Osteoblast (primary cell): ENCODE measurements at places on chromosomes 5 and 9. TPM values are rescaled to one million over a fixed set of nuclear protein-coding genes. Genes with fewer than 3 reads are reported as not detected.

DNA sequence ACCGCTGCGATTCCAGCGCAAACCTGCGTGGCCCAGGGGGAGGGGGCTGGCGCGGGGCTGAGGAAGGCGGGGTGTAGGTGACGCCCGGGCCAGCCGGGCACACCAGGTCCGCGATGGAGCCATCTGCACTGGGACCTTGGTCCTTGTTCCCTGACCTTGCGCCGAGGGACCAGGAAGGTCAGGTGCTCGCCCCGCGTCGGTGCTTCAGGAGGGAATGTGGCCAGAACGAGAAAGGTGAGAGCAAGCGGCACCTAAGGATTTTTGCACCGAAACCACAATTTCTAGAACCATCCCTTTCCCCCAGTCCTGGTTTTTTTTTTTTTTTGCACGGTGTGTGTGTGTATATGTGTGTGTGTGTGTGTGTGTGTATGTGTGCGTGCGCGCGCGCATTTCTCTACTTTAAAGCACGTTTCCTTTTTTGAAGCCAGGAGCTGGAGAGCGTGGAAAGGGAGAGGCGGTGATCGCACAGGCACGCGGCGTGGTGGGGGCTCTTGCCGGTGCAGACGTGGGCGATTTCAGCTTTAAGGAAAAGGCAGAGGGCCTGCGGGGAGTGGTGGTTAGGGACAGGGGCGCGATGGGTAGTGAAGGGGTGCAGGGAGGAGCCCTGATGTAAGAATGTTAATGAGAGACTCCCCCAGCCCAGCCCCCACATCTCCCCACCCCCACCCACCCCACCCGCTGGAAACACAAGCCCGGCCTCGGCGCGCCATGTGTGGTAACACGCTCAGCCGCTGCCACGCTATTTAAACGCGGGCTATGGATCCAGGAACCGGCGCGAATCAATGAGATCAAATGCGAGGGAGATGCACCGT, at the start of gene NPR3:
NPR3 (plus strand) TSS at position 772 of the 812 bp plus-strand sequence. CDS start 456 bp downstream, outside the sequence.
- H3K4me3 ChIP-seq, result peak within 1 kb of the TSS; percentile 83
- peak within 1 kb of the TSS; percentile 79 for H3K27ac ChIP-seq
- no peaks in the 10 kb centered on the region for H3K27me3 ChIP-seq

GRCh38 chr9:127972236-127972871, 8.4 kb downstream of the EEIG1 start:
- H3K36me3 ChIP-seq, result no peaks in the 10 kb centered on the region
- H3K4me1 ChIP-seq, result peaks cover 31% of the 10 kb centered on the region
- no peak overlapping the region for H3K4me3 ChIP-seq
- no peak overlapping the region for H3K27ac ChIP-seq

DNA sequence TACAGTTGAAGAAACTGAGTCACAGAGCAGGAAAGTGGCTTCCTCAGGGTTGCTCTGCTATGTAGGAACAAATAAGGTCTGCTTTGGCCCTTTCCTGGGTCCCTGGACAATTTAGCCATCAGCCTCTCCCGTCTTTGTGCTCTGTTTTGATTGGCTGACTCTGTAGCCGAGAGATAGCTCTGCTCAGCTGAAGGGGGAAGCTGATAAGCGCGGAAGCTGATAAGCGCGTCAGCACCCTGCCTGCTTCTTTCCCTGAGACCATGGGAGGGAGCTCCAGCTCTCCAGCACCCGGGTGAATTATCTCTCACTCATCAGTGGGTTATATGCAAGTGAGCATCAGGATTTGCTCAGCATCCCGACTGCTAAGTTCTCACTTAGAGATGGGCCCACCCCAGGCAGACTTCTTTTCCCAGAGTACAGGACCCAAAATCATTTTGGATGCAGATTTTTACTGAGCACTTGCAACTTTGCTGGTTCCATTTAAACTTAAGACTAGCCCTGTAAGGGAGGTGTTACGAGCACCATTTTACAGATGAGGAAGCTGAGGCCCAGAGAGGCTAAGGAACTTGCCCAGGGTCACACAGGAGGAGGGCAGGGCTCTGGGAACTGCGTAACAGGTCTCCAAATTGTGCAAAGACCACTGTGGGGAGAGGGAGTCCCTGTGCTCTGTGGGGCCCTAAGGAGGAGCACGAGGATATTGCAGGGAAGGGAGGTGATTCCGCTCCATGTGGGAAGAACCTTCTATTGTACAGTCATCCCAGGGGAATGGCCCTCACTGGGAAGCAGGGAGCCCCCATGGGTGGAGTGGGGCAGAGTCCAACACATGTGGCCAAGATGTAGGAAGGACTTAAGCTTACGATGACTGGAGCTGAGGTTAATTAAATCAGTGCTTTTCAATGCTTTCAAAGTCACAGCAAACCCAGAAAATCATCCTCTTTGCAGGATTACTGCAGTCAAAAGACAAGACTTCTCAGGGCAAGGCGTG, 83.7 kb upstream of the ORM1 start:
- H3K27ac ChIP-seq, result peak overlapping the region; percentile 33
- peaks cover 22% of the 10 kb centered on the region for H3K4me1 ChIP-seq
- H3K36me3 ChIP-seq, result peaks cover 5% of the 10 kb centered on the region
- peak overlapping the region; percentile 29 for H3K4me3 ChIP-seq
- no peaks in the 10 kb centered on the region for H3K27me3 ChIP-seq
- peak; percentile 91 for DNase-seq

GRCh38 chr9:74494490-74494889, 2.6 kb upstream of the RORB start:
- no peak overlapping the region for H3K4me3 ChIP-seq
- H3K27ac ChIP-seq, result no peak overlapping the region
- H3K27me3 ChIP-seq, result peaks cover 25% of the 10 kb centered on the region
- H3K4me1 ChIP-seq, result no peaks in the 10 kb centered on the region
- H3K36me3 ChIP-seq, result no peaks in the 10 kb centered on the region

The OR13J1 gene
- not detected in 2 replicates for total RNA-seq

GRCh38 chr9:77885104-77885672, 146.4 kb downstream of the GNAQ start:
- H3K27me3 ChIP-seq, result no peaks in the 10 kb centered on the region
- no peak overlapping the region for H3K4me3 ChIP-seq
- no peaks in the 10 kb centered on the region for H3K36me3 ChIP-seq
- peaks cover 17% of the 10 kb centered on the region for H3K4me1 ChIP-seq
- DNase-seq, result no peak
- H3K27ac ChIP-seq, result no peak overlapping the region

The DELE1 gene
- 50.1 and 52.1 TPM in 2 replicates for total RNA-seq

DNA sequence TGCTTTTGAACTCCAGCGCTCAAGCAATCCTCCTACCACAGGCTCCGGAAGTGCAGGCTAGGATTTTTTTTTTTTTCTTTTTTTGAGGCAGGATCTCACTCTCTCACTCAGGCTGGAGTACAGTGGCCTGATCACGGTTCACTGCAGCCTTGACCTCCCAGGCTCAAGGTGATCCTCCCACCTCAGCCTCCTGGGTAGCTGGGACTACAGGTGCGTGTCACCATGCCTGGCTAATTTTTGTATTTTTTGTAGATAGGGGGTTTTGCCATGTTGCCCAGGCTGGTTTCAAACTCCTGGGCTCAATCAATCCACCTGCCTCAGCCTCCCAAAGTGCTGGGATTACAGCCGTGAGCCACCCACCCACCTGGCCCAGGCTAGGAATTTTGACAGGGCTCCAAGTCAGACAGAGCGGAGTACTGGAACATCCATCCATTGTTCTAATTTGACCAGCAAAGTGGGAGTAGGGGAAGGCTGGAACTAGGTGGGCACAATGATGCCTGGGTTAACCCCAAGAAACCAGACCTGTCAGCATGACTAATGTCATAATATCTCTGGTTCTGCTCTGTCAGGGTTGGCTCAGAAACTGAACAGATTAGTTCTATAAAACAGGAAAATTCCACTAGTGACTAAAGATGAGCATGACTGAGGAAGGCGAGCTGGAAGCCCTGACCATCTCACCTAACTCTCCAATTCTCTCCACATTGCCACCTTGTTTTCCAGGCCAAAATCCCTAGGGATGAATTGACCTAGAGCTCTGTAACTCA, 9.2 kb downstream of the ZBTB5 start:
- H3K36me3 ChIP-seq, result no peaks in the 10 kb centered on the region
- no peak overlapping the region for H3K27ac ChIP-seq
- H3K27me3 ChIP-seq, result no peaks in the 10 kb centered on the region

The ITGA2 gene
- 2.7 and 2.9 TPM in 2 replicates for total RNA-seq

DNA sequence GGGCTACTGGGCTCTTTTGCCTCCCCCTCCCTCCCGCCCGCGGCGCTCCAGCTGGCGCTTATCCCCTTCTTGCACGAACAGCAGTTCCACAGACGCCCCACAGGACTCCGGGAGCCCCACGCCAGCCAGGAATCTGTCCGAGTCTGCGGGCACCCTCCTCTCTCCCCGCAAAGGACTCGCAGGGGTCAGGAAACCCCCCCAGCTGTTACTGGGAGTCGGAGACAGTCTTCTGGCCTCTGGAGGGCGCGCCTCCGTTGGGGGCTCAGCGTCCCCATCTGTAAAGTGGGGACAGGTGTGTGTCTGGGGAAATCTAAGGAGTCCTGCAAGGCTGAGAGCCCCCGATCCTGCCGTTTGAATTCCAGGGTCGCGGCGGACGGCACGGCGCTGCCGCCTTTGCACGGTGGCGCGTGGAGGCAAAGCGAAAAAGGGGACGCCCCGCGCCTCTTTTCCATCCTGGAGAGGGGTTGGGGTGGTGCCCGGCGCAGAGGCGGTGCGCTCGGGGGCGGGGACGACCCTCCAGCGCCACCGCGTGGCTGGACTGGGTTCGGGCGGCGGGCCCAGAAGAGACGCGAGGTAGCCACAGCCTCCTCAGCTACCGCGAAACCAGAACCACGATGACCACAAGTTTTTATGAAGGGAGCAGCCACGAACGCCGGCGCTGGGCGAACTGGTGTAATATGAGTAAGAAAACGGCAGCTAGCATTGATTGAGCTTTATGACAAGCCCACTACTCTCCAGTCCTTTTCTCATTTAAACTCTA, 2.8 kb upstream of the CCIN start:
- H3K36me3 ChIP-seq, result no peaks in the 10 kb centered on the region
- H3K4me1 ChIP-seq, result peaks cover 44% of the 10 kb centered on the region
- H3K27me3 ChIP-seq, result no peaks in the 10 kb centered on the region
- H3K27ac ChIP-seq, result peak overlapping the region; percentile 31
- peak; percentile 97 for DNase-seq

- H3K27me3 ChIP-seq, result no peaks in the 10 kb centered on the region
- no peak overlapping the region for H3K4me3 ChIP-seq
- DNase-seq, result peak; percentile 34
- H3K4me1 ChIP-seq, result no peaks in the 10 kb centered on the region
- peaks cover 31% of the 10 kb centered on the region for H3K36me3 ChIP-seq
Observed at GRCh38 chr5:172064358-172064757, 57.9 kb upstream of the FBXW11 start.

The TMEM171 gene
- 8.0 TPM in 2 replicates for total RNA-seq

DNA sequence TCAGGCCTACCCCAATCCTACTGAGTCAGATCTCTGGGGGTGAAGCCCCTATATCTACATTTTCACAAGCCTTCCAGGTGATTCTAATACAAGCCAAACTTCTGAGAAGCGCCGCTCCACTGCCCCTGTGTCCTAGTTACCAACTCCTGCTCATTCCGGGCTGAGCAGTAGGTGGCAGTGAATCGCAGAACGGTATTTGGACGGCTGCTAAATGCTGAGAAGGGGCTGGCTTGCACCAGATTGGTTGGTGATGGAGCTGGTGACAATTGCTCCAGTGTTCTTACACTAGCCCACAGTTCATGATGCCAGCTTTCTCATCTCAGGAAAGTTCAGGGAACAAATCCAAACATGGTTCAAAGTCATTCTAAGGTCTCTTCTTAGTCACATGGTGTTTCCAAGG, 31.1 kb upstream of the FGF1 start:
- H3K36me3 ChIP-seq, result no peaks in the 10 kb centered on the region
- H3K27me3 ChIP-seq, result no peaks in the 10 kb centered on the region
- peak; percentile 67 for DNase-seq
- H3K4me3 ChIP-seq, result no peak overlapping the region
- H3K27ac ChIP-seq, result peak overlapping the region; percentile 26
- H3K4me1 ChIP-seq, result peaks cover 14% of the 10 kb centered on the region

DNA sequence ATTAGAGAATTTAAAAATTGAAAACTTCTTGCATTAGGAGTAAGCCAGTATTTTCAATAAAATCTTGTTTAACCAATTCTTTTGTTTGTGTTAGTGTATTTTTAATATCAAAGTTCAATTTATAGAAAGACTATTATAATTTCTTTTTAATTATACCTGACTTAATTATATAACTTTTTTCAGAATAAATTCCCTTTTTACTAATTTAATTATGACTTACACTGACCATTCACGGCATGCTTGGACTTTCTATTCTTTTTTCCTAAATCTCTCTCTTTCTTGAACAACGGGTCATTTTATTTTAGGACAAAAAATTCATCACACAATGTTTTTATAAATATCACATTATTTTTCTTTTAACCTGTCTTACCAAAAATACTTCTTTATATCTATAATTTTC, 555.3 kb upstream of the PTGER4 start:
- H3K27me3 ChIP-seq, result no peaks in the 10 kb centered on the region
- no peak overlapping the region for H3K4me3 ChIP-seq
- H3K27ac ChIP-seq, result no peak overlapping the region
- no peaks in the 10 kb centered on the region for H3K36me3 ChIP-seq

DNA sequence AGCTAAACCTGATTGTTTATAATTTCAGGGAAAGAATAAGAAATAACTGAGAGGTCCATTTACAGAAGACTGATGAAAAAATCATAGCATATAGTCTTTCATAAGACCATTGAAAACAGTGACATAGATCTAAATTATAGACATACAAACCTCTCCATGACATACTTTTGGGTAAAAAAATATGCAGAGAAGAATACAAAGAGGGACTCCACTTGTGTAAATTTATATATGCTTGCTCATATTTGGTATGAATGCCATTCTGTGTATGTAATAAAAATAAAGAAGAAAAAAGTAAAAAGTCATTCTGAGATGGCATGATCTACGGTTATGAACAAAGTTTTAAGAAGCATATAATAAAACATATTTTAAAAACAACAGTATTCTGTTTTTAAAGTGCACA, 310.7 kb downstream of the ASTN2 start:
- no peaks in the 10 kb centered on the region for H3K27me3 ChIP-seq
- H3K27ac ChIP-seq, result no peak overlapping the region
- no peaks in the 10 kb centered on the region for H3K36me3 ChIP-seq
- no peak overlapping the region for H3K4me3 ChIP-seq
- no peak for DNase-seq
- no peaks in the 10 kb centered on the region for H3K4me1 ChIP-seq

The TAF11L6 gene
- total RNA-seq, result not detected in 2 replicates

The ANKRD18A gene
- under 0.01 TPM in 1 of 2 replicates, not detected in the other for total RNA-seq

DNA sequence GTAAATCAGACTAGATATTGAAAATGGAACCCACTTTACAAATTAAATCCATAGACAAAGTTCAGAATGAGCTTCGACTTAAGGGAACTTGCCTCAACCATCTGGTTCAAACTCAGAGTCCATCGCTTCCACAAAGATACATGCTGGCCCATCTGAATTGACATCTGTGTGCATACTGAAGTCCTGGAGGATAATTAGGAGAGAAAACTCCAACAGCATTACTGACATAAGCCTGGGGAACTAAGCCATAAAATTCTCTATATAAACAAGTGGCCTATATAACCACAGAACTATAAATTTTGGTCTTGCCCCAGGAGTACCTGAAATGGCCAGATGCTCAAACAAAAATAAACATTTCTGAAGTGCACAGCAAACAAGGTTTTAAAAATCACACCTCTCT, 94.4 kb downstream of the IZUMO3 start:
- no peak for DNase-seq
- no peaks in the 10 kb centered on the region for H3K36me3 ChIP-seq
- no peaks in the 10 kb centered on the region for H3K4me1 ChIP-seq

The SPATA31A1 gene
- not detected in 2 replicates for total RNA-seq

The ATP6V0E1 gene
- total RNA-seq, result 177 and 181 TPM in 2 replicates
